Fibroblast of lung (primary cell): ENCODE measurements at places on chromosomes 7 and 10.

- no peak for DNase-seq
Measured at GRCh38 chr7:44161371-44161770, 20.2 kb upstream of the MYL7 start.

DNA sequence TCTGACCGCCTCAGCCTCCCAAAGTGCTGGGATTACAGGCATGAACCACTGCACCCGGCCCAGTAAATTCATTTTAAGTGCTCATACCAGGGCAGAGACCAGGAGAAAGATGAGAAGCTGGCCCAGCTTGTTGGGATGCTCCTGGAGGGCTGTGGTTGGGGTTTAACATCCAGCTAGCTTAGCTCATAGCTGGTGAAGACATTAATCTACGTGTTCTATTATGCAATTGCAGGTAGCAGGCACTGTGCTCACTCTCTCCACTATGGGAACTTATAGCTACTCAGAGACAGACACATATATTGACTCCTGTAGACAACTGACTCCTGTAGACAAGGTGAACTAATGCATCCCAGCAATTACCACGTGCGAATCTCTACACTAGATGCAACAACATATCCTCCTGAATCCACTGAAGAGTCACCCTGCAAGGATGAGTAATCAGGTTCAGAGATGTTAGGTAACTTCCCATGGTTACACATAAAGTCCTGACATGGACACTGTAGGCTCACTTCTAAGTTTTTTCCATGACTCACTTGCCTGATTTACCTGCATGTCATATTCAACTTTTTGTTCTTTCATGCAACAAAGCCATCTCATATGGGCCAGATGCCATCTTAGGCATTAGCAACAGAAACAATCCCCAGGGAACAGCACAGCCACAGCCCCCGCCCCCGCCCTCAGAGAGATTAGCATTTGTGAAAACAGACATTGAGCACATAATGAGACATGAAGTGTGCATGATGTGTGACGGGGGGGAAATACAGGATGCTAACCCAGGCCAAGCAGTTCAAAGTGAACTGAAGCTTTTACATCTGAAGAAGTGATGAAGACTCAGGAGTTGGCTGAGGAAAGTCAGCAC lies 37.2 kb downstream of the ERLIN1 start:
- no peak for DNase-seq

DNA sequence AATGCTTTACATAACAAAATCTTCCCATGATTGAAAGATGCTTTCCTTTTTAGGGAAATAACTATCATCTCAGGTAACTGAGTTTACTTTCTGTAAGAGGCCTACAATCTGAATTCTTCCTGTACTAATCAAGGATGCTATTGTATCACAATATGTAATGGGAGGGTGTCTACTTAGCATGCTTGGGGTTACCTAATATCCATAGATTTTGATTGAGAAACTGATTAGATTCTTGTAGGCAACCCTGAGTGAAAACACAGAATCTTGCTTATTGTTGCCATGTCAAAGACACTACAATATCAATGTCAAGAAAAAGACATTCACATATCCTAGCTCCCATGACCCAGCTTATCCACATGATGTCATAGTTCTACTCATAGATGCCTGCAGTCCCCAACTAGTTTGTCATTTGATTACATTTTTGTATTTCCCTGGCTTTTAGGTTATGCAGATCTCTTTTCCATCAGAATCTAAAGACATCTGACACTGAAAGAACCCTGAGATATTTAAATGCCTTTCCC lies 62.4 kb downstream of the PON1 start:
- no peak for DNase-seq

- no peak for DNase-seq
Measured at GRCh38 chr7:110688908-110689307, 402.0 kb upstream of the LRRN3 start.

- peak; percentile 90 for DNase-seq
Measured at GRCh38 chr10:4847561-4848355, 21.8 kb downstream of the AKR1E2 start.

- no peak for DNase-seq
Measured at GRCh38 chr7:51012569-51013217, 230.0 kb upstream of the GRB10 start.

DNA sequence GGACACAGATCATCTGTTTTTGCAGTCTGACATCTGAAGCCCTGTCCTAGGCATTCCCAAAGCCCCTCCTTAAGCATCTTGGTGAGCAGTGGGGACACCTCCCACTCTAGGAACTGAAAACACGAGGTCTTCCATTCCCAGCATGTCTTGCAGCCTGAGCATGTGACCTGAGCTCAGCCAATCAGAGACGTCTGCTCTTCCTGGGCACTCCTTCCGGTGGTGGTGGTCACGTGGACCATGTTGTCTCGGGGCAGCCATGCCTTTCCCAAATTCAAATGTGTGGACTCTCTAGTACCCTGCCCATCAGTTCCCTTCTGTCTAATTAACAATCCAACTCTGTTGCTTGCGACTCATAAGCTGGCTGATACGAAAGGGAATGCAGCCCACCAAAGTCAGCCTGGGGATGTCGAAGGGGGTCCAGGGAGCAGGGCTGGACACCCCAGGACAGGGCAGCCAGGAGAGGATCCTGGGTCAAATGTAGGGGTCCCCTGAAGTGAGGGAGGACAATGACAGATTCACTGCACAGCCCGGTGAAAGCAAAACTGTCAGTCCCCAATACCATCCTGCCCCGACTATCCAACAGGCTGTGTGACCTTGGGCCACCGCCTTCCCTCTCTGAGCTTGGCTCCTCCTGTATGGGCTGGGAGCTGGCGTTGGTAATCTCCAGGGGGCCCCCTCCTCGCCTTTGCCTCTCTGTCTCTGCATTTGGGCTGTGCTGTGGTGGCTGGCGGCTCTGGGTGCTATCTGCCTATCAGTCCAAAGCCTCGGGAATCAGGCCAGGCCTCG lies 57.4 kb upstream of the BAIAP2L1 start:
- no peak for DNase-seq

DNA sequence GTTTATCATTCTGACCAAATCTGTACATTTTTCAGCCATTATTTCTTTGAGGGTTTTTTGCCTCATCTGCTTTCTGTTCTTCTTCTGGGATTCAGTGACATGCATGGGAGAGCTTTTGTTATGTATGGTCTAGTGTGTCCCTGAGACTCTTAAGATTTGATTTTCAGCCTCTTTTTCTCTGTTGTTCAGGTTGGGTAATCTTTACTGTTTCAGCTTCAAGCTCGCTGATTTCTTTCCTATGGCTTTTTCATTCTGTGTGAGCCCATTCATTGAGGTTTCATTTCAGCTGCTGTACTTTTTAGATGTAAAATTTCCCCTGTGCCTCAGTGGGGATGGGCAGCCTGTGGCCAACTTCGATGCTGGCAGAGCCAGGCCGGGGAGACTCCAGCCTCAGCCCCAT lies 38.1 kb downstream of the FOXK1 start:
- no peak for DNase-seq

DNA sequence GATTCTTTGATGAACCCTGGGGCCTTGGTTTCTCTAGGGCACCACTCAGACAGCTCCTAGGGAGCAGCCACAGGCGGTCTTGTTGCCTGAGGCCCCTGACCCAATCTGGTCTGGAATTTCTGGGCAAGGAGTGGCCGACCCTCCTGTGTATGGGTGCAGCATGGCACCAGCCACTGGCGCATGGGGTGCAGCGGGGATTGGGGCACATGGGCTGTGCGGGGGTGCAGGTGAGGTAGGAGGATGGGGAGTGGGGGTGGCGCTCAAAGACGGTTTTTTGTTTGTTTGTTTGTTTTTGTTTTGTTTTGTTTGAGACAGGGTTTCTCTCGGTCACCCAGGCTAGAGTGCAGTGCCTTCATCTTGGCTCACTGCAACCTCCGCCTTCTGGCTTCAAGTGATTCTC lies 62.3 kb downstream of the HTR5A start:
- no peak for DNase-seq

GRCh38 chr10:97843281-97843671 lies 6.4 kb upstream of the GOLGA7B start:
- no peak for DNase-seq

DNA sequence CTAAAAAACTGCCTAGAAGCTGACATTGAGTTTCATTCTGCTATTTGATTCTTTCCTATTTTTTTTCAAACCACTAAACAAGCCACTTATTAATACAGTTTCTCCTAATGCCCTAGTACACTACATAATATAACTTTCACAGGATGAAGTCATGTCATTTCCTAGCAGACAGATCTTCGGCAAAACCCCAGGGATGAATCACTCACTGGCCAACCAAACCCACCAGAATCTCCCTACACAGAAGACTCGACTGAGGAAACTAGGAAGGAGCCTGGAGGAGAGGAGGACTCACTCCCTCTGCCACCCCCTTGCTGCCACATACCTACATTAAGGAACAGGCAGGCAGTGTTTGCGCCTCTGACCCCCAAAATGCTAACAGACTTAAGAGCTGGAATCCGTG lies 33.4 kb downstream of the XPNPEP1 start:
- DNase-seq: peak; percentile 92
